ENCODE measurements at places on chromosomes 13 and 19.
A peak's percentile ranks its signal among the peaks of the same experiment; 100 is the strongest.

GRCh38 chr19:19098084-19098702 lies 34.4 kb downstream of the SLC25A42 start:
- no peak for DNase-seq

DNA sequence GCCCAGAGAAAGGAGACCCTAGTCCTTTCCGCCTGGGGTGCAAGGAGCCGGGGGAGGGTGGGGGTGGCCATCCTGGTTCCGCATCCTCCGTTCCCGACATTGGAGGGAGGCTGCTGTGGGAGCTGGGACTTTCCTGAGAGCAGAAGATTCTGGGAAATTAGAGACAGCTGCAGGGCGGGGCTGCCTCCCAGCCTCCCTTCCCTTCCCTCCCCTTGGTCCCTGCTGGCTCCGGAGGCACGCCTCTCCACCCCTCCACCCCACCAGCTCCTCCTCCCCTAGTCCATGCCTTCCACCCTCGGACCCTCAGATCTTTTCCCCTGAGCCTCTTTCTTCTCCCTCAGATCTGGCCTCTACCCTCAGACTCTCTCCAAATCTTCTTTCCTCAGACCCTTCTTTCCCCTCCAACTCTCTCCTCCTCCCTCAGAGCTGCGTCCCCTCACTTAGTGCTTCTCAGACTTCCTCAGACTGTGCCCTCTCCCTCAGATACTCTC lies 3.1 kb upstream of the BCL3 start:
- no peak for DNase-seq

- no peak for DNase-seq
Measured at GRCh38 chr19:49861541-49862378, 5.6 kb downstream of the PNKP start.

DNA sequence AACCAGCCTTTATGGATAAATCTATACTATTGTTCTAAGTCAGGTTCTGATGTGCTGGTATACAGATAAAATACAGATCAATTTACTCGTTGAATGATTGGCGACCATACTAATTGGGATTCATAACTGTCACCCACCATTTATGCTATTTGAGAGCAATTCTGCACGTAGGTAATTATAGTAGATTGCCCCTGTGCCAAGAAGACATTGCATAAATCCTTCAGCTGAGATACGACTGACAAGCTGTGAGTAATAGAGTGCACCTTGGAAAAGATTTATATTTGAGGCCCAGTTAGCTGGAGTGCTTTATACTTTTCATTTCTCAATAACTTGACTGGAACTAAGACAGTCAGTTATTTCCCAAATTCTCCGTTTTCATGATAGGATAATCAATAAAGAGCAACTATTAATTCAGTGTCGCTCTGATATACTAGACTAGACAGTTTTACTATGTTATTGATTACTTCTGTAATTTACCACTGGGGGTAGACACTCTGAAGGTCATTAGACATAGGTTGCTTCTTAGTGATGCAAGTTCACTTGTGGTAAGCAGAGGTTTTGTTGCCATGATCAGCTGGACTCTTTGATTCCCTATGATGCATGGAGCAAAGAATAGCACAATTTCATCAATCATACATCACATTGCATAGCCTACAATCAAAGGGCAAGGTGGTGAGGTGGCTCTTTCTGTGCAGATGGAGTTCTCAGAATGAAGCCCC lies 536.3 kb downstream of the GPC6 start:
- DNase-seq, result no peak

DNA sequence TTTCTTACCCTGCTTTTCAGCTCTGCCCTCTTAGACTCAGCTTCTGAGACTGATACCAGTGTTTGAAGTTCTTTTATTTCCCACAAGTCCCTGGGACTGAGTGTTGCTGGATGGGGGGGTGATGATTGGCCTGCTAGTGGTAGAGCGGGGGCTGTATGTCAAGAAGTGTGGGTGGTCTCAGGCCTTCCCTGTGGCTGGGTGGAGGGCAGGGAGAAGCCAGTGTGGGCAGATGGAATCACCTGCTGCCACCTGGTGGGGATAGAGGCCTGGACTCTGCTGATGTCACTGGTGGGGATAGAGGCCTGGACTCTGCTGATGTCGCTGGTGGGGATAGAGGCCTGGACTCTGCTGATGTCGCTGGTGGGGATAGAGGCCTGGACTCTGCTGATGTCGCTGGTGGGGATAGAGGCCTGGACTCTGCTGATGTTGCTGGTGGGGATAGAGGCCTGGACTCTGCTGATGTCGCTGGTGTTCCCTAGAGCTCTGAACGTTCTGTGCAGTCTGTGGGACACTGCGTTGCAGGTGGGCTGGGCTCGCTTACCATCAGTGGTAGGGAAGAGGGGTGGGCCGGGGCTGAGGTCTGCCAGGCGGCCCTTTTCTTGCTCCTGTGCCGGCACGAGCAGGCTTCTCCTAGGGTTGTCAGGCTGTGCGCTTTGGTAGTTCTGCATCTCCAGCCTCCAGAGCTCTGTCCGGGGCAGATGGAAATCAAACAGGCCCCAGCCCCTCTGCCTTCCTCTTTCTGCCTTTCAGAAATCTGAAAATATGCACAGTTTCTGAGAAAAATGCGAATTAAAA lies 101.3 kb downstream of the ARHGEF7 start:
- DNase-seq, result no peak

DNA sequence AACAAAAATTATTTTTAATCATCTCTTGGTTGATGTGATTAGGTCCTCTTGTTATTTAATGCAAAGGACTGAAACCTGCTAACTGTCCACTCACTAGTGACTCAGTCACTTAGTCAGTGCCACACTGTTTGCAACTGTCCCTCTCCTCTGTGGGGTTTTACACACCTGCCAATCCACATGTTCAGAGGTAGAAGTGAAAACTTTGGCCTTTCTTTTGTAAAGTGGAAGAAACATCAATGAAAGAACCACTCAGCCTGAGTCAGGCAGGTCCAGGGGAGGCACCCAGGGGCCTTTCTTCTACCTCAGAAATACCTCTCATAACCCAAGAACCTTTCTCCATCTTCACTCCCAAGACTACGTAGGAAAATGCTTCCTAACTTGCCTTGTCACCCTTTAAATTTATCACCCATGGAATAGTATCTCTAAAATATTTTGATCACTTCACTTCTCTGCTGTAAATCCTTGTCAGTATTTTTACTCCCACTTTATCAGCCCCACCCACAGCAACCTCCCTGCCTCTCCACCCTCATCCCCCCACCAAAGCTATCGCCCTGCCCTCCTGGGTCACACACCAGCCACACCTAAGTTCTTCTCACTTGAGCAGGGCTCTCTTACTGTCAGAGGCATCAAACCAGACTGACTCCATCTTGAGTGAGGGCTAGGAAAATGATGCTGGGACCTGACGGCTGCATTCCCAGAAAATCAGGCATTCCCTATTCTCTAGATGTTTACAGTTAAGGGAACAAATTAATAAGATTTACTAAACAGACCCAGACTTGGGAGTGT lies 29.6 kb upstream of the EEF1AKMT1 start:
- DNase-seq, result no peak

DNA sequence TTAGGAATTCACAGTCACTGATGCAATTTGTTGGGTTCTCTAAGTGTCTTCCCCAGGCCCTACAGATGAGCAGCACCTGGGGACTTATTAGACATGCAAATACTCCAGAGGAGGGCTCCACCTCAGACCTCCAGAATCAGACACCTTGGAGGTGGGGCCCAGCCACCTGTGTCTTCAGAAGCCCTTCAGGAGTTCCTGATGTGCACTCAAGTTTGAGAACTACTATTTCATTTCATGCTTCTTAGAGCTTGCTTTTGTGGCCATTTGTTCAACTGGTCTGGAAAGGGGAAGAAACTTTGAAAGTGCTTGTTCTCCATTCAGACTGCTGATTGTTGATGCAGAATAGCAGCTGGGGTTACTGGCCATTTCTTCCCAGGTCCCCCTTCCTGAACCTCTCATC lies 472.0 kb downstream of the COG6 start:
- DNase-seq, result no peak

- DNase-seq, result peak; percentile 93
Measured at GRCh38 chr19:12495002-12495802, 10.6 kb upstream of the ZNF709 start.

DNA sequence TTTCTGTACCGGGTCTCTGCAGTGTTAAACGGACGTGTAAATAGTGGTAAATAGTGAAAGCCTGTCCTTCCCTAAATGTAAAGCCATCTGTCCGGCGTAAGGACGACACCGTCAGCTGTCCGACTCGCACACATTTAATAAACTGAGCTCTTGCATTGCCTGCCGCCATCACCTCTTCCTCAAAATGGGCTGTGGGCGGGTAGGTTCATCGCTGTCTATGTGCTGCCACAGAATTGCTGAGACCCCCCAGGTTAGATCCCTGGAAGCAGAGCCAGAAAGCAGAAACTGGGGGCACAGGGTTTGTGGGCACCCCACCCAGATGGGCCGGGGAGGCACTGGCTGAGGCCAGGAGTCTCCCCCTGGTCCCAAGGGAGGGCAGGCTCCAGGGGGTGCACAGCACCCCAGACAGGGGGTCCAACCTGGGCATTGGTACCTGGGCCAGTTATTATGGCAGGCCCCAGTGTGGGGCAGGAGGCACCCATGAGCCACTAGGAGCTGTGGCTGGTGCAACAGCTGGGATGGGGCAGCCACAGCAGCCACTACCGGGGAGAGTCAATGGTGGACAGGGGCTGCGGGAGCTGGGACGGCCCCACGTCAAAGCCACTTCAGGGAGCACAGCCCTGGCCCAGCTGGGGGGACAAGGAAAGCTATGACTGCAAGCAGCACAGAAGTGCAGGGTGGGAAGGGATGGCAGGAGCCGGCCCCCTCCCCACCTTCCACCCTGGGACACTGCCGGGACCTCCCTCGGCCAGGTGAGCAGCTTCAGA lies 5.7 kb downstream of the C19orf25 start:
- no peak for DNase-seq

GRCh38 chr13:94559222-94559795 lies 36.6 kb downstream of the TGDS start:
- no peak for DNase-seq

DNA sequence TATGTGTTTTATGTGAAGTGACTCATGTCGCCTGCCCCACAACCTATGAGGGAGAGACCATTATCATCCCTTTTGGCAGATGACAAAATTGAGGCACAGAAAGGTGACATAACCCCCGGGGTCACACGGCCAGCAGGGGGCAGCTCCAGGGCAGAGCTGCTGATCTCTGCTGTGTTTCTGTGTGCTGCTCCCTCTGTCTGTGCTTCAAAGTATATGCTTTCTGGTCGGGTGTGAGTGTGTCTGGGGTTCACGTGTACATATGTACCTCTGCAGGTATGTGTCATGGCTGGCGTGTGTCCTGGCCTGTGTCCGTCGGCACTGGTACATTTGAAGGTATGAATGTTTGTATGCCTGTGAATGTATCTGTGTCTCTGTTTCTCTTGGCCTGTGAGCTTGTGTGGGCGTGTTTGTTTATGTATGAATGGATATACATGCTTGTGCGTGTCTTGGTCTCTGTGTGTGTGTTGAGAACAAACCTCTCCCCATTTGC lies 7.1 kb downstream of the LIPE start:
- peak; percentile 84 for DNase-seq

- no peak for DNase-seq
Measured at GRCh38 chr13:98778749-98779148, 26.3 kb upstream of the SLC15A1 start.

- no peak for DNase-seq
Measured at GRCh38 chr13:83423861-83424260, 458.4 kb downstream of the SLITRK1 start.

GRCh38 chr19:47405197-47405550 lies 14.2 kb downstream of the MEIS3 start:
- DNase-seq, result no peak

- DNase-seq, result no peak
Measured at GRCh38 chr19:43847884-43848283, 20.8 kb downstream of the ZNF283 start.

DNA sequence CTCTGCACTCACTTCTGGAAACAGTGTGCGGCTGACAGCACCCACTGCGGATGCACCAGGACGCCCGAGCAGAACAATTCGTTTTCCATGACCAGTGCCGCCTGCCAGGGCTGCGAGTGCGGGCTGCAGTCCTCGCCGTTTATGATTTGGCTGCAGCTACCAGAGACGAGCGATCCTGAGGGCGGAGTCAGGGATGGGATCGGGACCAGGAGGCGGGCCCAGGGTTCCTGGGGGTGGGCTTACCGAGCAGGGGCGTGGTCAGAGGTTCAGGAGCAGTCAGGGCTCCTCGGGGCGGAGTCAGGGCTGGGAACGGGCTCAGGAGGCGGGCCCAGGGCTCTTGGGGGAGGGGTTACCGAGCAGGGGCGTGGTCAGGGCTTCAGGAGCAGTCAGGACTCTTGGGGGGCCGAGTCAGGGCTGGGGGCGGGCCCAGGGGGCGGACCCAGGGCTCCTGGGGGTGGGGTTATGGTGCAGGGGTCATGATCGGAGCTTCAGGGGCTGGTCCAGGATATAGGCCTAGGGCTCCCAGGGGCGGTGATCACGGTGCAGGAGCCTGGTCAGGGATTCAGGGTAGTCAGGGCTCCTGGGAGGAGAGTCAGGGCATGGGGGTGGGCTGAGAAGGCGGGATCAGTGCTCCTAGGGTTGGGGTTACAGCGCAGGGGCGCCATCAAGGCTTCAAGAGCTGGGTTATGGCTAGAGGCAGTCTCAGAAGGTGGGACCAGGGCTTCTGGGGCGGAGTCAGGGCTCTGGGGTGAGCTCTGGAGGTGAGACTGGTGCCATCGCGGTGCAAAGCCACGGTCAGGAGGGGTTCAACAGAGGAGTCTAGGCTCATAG lies 1.7 kb downstream of the KLK4 start:
- no peak for DNase-seq

DNA sequence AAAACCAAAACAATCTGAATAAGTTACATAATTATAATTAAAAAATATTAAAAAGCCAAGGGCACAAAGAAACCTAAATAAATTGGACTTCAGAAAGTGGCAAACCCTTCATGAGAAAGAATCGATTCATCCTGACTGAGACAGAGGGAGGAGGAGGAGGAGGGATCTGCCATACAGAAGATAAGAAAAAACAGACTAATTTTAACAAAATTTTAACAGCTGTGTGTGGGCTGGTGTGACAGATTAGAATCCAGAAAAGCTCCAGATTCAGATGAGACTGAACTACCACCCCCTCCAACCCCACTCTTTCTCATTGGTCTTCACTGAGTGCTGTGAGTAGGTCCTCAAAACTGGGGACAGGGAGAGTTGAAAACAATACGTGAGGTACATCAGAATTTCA lies 111.5 kb upstream of the HTR2A start:
- DNase-seq, result no peak

- DNase-seq, result no peak
Measured at GRCh38 chr19:13681509-13681908, 82.8 kb upstream of the MRI1 start.

DNA sequence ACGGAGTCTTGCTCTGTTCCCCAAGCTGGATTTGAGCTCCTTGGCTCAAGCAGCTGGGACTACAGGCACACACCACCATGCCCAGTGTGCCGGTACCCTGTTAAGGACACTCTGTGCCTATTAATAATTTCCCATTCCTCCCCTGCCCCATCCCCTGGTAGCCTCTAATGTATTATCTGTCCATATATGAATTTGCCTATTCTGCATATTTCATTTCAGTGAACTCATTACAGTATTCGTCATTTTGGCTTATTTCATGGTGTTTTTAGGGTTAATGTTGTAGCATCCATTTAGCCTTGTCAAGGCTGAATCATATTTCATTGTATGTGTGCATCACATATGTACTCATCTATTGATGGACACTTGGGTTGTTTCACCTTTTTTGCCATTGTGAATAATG lies 33.6 kb downstream of the SKA3 start:
- no peak for DNase-seq

Measured in CD4-positive, alpha-beta T cell treated with Interleukin-4 for 4 hours (primary cell).